ENCODE measurements at places on chromosomes 6 and 20. TPM values are rescaled to one million over a fixed set of nuclear protein-coding genes. Genes with fewer than 3 reads are reported as not detected.

Gene FAM209B
- not detected for total RNA-seq

Gene PRND
- total RNA-seq = not detected

Gene SPATS1
- not detected for total RNA-seq

Gene ZBP1
- total RNA-seq = 0.15 TPM

Gene VSTM2L
- 10.3 TPM for total RNA-seq

Gene DPPA5
- not detected for total RNA-seq

Gene SLC17A1
- total RNA-seq = not detected

Gene DEFB124
- not detected for total RNA-seq

Gene SS18L1
- 10.7 TPM for total RNA-seq

Gene HCRTR2
- total RNA-seq = not detected

Gene PRDM1
- 1.7 TPM for total RNA-seq

Gene SESN1
- total RNA-seq = 70.0 TPM

Gene GPLD1
- total RNA-seq = 1.1 TPM

Gene MEI4
- 0.32 TPM for total RNA-seq

Gene MDFI
- total RNA-seq = 1.3 TPM

Gene CALHM5
- 2.4 TPM for total RNA-seq

Gene PCK1
- 0.62 TPM for total RNA-seq

Gene VSX1
- not detected for total RNA-seq

Gene IL17F
- total RNA-seq = not detected
